ENCODE measurements at places on chromosomes 1 and 21.

DNA sequence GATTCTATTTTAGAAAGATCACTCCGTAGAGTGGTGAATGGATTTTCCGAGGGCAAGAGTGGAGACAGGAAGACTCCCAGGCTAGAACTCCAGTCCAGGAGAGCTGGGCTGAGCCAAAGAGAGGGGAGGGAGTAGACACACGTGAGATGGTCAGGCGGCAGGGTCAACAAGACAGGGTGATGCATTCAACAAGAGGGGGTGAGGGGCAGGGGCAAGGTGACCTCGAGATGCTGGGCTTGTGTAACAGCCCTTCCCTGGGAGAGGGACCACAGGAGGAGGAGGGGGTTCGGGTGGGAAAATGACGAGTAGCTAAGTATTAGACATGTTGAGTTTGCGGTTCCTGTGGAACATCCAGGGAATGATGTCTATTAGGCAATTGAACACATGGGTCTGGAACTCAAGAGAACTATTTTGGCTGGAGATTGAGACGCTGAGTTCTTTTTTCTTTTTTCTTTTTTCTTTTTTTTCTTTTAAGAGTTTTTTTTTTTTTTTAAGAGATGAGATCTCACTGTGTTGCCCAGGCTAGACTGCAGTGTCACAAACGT lies 13.3 kb downstream of the RSPO1 start:
- no peak for DNase-seq

- no peak for DNase-seq
These were observed 52.3 kb downstream of the ABL2 start for GRCh38 chr1:179177182-179177581.

GRCh38 chr1:6419804-6420453 lies at the start of gene HES2:
HES2 (minus strand) TSS chr1:6419919; CDS start chr1:6419820, 99 bp downstream.
- DNase-seq = peak; percentile 74

GRCh38 chr1:172647110-172647564 lies 11.8 kb upstream of the FASLG start:
- no peak for DNase-seq

GRCh38 chr1:229951856-229952534 lies 115.0 kb upstream of the GALNT2 start:
- no peak for DNase-seq

DNA sequence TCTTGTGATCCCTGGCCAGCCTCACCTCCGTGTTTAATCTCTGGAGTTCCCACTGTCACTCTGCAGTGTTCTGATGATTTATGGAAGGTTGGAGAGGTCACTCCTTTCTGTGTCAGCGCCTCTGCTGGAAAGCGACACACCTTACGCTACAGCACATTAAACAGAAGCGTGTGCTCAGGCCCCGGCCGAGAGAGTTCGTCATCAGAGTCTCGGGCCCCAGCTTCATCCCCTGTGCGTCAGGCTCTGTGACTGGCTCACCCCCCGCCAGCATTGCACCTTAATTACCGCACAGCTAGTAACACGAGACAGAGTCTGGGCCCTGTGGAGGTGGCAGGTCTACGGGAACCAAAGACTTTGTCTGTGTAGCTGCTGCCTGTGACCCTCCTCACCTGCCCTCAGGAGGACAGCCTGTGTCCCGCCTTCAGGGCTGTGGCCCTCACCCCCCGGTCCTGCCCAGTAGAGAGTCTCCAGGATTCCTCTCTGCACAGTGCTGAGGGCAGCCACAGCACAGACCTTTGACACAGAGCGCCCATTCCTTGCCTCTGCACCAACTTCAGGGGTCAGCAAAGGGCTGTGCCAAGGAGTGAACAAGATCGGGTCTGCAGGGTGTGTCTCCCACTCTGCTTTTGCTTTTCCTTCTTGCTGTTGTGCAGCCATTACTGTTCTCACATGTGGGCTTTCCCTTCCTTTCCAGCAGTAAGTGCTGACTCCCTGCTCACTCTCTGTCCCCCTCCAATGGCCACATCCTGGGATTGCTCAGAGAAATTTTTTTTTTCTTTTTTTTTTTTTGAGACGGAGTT lies 157.6 kb downstream of the PGBD5 start:
- DNase-seq = peak; percentile 67

- no peak for DNase-seq
These were observed 286.9 kb downstream of the KIF26B start for GRCh38 chr1:245441689-245442088.

DNA sequence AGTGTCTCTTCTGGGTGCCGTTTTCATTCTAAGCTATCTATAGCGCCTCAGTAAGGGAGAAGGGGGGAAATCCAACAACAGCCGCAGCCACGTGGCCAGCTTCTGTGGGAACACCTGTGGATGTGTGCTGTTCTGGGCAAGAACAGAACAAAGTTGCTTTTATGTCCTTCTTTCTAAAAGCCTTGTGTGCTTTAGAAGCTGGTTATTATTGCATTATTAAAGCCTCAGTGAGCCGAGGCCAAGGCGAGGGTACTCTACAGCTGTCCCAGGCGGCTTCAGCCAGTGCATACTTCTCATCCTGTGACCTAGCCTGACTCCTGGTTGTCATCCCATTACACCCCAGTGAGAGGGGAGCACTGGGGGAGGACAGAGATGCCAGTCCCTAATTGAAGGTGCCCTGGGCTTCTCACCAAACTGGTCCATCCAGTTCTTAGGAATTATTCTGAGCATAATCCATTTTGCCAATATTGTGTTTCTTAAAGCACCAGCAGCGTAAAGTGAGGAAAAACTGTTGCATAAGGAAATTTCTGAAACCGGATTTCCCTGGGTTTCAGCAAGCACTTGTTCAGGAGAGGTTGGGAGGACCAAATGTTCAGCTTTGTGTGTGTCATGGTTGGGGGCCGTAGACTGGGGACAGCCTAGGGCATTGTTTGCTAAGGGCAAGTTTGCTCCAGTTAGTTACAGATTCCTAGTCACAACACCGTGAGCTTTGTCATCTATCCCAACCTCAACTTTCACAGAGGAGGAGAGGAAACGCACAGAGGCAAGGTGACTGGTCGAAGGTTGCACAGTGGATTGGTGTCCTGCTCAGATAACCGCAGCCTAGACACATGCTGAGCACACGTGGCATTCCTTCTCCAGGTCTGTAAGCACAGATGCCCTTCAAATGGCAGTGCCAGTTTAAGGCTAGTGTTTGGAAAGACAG lies 61.0 kb upstream of the ATP1A1 start:
- no peak for DNase-seq

GRCh38 chr1:14894811-14895560 lies 258.6 kb upstream of the TMEM51 start:
- DNase-seq = peak; percentile 44

DNA sequence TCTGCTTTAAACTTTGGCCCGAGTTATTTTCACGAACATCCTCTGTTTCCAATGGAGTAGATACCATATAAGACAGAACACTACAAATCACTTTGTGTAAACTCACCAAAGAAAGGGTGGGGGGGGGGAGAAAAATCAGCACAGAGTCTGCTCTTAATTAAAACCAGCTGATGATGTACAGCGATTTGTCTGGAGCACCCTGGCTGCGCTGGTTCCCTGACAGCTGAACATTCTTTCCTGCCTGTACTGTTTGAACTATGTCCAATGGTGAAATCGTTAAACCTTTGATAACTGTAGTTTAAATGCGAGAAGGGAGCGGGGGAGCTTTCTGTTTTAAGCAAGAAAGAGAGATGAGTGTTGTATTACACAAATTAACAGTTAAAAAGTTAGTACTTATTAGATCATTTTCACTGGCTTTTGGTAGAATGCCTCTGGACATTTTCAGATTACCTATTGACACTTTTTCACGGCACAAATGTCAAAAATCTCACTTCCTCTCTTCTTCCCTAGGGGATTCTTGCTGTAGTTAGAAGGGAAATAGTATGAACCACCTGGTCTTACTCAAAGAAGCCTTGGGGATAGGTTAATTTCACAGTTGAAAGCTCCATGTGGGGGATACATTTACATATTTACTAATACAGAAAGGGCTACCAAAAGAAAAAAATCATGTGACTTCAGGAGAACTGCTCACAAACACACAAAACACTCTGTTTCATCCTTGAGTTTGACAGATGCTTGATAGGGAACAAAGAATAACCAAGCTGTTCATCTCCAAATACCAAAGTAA lies 140.2 kb upstream of the RUNX1 start:
- no peak for DNase-seq

GRCh38 chr1:211323156-211324063 lies 3.2 kb upstream of the TRAF5 start:
- DNase-seq = peak; percentile 72

- DNase-seq = no peak
These were observed 8.7 kb upstream of the C2CD2 start for GRCh38 chr21:41962425-41962966.

DNA sequence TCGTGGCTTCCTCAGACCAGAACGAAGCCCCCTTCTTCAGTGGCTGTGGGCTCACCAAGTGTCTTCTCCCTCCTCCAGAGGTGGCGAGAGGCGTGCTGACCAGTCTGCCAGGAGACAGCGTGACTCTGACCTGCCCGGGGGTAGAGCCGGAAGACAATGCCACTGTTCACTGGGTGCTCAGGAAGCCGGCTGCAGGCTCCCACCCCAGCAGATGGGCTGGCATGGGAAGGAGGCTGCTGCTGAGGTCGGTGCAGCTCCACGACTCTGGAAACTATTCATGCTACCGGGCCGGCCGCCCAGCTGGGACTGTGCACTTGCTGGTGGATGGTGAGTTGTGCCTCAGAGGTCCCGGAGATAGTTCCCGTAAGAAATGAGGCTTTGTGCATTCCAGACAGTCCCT lies 24.0 kb downstream of the IL6R start:
- no peak for DNase-seq

- DNase-seq = peak; percentile 14
These were observed 119.5 kb downstream of the GLIS1 start for GRCh38 chr1:53619367-53620060.

- no peak for DNase-seq
These were observed 50.2 kb downstream of the GADD45A start for GRCh38 chr1:67735206-67735605.

DNA sequence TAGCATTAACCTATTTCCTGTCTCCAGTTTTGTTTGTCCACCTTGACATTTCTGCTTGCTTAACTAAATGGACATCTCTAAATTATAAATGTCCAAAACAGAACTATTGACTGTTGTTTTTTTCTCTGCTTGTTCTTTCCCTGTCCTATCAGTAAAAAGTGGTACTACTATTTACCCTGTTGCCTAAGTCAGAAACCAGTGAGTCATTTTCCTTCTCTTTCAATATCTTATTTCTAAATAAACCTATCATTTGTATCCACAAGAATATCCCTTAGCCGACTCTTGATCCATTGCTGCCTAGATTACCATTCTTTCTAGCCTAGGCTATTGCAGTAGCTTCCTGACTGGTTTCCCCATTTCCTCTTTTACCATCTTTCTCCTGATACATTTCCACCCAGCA lies 22.5 kb downstream of the MIER1 start:
- no peak for DNase-seq

GRCh38 chr21:41133874-41134522 lies 34.0 kb upstream of the BACE2 start:
- no peak for DNase-seq

GRCh38 chr1:53430779-53431178 lies 28.4 kb upstream of the DMRTB1 start:
- DNase-seq = peak; percentile 85

DNA sequence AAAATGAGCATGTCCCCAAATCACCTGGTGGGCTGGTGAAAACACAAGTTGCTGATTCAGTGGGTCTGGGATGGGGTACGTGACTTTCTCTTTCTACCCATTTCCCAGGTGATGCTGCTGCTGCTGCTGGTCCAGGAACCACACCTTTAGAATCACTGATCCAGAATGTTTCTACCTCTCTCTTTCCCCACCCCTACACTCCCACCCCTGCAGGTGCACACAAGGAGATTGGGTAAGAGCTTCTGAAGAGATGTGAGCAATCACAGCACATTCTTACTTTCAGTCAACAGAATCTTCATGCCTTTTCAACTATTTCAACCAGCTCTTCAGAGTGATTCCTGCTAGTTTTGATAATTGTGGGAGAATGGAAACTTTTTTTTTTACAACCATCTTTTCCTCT lies 130.9 kb downstream of the LMX1A start:
- DNase-seq = no peak

DNA sequence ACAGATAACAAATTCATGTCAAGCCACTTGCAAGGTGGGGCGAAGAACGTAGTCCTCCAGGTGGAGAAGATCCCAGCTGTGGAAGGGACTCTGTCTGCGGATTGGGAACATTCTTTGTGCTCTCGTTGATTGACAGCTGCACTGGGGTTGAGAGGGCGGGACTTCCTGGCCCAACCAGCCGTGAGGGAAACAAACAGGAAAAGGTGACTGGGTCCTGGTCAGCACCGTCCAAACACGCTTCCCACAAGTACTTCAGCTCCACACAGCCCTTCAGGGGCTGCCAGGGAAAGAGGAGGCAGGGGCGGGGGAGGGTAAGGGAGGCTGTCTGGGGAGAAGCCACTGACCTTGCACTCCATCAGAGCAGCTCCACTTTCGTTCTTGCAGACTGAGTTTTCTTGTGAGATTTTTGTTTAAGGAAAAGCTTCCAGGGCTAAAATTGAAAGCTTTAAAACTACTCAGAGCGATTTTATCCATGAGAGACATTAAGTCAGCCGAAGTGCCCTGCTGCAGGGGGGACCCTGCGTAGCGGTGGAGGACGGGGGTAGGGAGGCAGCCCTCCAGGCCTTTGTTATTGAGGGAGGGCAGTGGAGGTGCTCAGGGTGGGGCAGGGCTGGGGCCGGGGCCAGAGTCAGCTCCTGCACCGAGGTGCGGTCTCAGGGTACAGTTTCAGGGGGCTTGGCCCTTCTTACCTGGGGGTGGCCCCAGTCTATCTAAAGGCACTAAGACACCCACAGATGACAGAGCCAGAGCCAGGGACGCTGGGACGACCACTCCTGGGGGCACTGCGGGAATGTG lies 21.6 kb upstream of the STUM start:
- DNase-seq = peak; percentile 85

DNA sequence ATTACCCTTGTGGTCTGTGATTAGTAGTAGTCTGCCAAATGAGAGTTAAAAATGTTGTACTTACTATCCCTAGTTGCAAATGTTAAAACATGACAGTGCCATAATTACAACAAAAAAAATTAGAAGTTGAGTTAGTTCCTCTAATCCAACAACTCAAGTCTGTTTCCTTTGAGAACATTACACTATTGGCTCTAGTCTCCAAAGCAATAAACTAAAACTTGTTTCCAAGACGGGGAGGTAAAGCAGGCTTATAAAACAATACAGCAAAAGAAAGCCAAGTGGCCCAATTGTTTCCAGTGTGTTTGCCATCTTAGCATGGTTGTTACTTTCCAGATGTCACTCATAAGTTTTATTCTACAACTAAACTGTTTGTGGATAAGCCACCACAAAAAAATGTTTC lies 11.6 kb downstream of the KYAT3 start:
- DNase-seq = no peak

DNA sequence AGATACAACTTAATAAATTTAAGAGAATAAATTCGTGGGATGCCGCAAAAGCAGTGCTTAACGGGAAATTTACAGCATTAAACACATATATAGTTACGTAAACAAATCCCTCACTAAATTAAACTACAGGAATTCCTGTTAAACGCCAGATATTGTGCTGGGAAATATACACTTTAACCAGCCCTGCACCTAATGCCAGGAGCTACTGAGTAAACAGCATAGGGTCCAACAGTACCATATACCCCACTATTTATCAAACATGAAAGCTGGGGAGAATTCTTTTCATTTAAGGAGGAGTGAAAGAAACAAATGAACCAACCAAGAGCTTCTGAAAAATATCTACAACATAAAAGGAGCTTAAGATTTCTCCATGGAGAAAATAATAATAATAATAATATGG lies 11.7 kb downstream of the FRRS1 start:
- DNase-seq = no peak

GRCh38 chr1:36342426-36343185 lies 19.2 kb upstream of the EVA1B start:
- DNase-seq = peak; percentile 67

Measured in H9 (cell line).